Progenitor cell of endocrine pancreas (in vitro differentiated cells): ENCODE measurements at places on chromosomes 12 and 14.

DNA sequence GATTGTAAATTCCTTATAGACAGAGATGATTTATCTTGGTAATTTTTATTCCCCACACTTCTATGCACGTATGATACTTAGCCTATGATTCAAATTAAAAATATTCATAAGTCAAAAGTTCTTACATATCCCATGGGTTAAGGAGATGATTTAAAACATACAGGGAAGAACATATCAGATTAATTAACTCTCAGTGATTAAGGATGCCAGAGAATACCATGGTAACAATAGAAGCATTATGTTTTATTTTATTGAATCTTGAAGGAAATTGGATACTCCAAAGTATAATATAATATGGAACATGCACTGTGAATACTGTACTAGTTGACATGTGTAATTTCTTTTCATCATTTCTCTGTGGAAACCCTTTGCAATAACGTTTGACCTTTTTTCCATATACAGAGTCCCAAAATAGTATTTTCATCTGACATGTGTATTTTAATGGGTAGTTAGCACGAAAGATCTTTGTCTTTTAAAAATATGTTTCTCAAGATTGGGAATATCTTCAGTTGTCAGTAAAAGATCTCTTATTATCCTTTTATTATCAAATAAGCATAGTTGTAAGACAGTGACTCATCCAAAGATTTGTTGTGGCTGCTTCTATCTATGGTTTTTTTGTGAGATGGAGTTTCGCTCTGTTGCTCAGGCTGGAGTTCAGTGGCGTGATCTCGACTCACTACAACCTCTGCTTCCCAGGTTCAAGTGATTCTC is 166.7 kb downstream of the RAD51B start:
- H3K27ac ChIP-seq = no peak overlapping the region
- H3K36me3 ChIP-seq = no peaks in the 10 kb centered on the region
- DNase-seq = no peak
- no peak overlapping the region for H3K4me3 ChIP-seq
- no peaks in the 10 kb centered on the region for H3K27me3 ChIP-seq

- H3K27me3 ChIP-seq = no peaks in the 10 kb centered on the region
- no peaks in the 10 kb centered on the region for H3K4me1 ChIP-seq
- no peaks in the 10 kb centered on the region for H3K36me3 ChIP-seq
Measured at GRCh38 chr12:109815757-109816617, 17.2 kb downstream of the TRPV4 start.

DNA sequence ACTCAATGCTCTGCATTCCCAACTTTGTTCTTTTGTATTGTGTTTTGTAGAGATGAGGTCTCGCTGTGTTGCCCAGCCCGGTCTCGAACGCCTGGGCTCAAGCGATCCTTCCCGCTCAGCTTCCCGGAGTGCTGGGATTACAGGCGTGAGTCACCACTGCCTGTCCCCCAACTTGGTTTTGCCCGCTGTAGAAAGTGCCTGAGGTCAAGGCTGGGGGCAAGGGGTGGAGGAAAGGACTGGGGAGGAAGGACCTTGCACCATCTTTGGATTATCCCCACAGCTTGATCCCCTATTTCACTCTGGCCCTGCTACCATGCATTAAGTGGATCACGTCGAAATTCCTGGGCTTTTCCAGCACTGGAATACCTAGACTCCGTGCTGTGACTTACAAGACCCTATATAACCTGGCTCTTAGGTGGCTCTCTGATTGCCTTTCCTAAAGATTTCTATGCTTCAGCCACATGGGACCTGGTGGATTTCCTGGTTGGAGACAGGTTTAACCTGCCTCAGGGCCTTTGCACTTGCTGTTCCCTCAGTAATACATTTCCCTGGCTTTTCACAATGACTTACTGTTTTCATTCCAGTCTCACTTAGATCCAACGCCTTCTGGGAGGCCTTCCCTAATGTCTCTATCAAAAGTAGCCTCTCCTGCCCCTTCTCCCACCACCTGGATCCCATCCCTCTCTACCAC is 608 bp upstream of the PIANP start:
- H3K4me1 ChIP-seq = peaks cover 9% of the 10 kb centered on the region
- H3K36me3 ChIP-seq = no peaks in the 10 kb centered on the region
- peak overlapping the region; percentile 71 for H3K4me3 ChIP-seq
- H3K27me3 ChIP-seq = peaks cover 82% of the 10 kb centered on the region

DNA sequence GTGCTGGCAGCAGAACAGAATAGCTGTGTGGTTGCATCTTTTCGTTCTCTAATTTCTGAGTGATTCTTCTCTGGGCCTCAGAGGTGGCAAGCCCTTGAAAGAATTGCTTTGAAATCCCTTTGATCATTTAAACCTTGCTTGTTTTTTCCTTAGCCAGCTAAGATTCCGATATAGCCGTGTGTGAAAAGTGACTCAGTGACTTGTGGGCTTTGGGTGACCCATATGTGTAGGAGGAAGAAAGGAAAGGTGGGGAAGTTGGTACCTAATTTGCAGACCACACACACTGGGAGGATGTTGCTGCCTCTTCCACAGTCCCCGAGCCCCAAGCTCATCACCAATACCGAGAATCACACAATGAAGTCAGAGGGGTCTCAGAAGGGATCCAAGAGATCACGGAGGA is 18.8 kb downstream of the SLC24A4 start:
- no peak overlapping the region for H3K27ac ChIP-seq
- no peak for DNase-seq
- H3K4me1 ChIP-seq = no peaks in the 10 kb centered on the region
- H3K36me3 ChIP-seq = no peaks in the 10 kb centered on the region
- no peak overlapping the region for H3K4me3 ChIP-seq

DNA sequence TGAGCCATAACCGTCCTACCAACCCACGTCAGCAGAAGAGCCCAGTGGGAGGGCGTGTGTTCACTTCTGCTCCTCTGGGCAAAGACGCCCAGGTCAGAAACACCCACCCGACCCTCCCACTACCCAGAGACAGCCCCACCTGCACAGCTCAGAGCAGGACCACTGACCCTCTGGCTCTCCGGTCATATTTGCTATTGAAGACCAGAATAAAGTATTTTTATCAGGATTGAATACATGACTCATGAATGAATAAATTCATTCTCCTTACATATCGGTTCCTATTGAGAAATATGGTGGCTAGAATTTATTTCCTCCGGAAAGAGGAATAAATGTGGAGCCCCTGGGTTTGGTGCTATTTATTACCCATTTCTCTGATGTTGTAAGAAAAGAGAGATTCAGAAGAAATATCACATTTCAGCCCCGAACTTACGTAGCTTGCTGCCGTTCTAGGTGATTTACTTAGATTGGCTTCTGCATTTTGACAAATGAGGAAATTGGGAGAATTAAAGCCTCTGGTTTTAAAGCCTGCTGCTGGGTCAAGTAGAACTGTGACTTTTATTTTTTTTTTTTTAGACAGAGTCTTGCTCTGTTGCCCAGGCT is 36.4 kb upstream of the P2RX7 start:
- H3K36me3 ChIP-seq = peaks cover 4% of the 10 kb centered on the region
- no peak for DNase-seq
- no peak overlapping the region for H3K27ac ChIP-seq
- peaks cover 9% of the 10 kb centered on the region for H3K4me1 ChIP-seq
- H3K27me3 ChIP-seq = peaks cover 51% of the 10 kb centered on the region

- H3K27me3 ChIP-seq = peaks cover 39% of the 10 kb centered on the region
- H3K36me3 ChIP-seq = no peaks in the 10 kb centered on the region
- no peak for DNase-seq
- no peaks in the 10 kb centered on the region for H3K4me1 ChIP-seq
Measured at GRCh38 chr14:72574715-72575114, 319.2 kb downstream of the DPF3 start.

DNA sequence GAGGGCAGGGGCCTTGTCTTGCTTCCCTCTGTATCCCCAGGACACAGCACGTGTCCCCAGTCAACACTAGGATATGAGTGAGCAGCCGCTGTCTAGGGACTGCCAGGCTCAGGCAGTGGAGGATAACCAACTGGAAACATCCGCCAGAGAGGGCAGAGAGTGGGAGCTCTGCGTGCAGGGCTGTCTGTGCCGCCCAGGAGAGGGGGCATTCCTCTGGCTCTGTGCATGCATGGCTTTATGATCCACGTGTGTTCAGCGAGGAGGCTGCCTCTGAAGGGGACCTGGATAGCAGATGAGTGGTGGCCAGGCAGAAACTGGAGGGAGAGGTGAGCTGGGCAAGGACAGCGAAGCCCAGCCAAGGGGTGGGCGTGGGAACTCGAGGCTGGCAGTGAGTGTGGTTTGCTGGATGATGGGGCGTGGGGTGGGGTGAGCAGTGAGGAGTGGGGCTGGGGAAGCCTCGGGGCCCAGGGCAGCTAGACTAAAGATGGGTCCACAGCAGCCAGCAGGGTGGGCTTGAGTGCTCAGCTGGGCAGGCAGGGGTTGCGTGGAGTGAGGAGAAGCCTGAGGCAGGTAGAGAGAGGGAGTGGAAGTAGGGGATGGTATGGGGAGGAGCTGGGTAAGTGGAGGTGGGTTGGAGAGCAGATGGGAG is 72.9 kb downstream of the PRIMA1 start:
- H3K36me3 ChIP-seq = no peaks in the 10 kb centered on the region
- H3K4me1 ChIP-seq = peaks cover 3% of the 10 kb centered on the region
- DNase-seq = no peak
- no peak overlapping the region for H3K27ac ChIP-seq
- H3K27me3 ChIP-seq = peaks cover 11% of the 10 kb centered on the region
- no peak overlapping the region for H3K4me3 ChIP-seq

DNA sequence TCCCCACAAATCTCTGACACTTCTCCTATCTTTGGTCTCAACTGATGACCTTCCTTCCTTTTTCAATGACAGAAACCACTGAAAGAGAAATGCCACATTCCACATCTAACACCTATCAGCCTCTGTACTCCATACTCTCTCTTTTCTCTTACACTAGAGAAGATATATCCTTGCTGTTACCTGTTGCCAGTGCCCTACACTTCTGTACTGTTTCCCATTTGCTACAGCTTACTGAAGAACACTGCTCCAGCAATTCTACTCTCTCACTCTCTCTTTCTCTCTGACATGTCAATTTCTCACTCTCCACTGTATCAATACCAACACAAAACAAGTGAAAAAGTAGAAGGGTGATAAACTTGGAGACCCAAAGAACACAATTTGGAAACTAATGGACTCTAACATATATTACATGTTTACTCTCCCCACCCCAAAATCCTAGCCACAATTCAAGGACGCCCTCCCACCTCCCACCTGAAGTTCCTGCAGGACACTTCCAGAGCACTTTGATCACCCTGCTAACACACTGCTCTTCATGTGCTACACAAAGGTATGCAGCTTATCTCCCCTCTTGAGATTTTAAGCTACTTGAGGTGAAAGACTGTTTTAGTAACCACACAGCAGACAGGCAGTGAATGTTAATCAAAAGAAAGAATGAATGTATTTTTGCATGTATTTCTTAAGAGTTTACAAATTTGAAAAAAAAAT is 95.0 kb downstream of the MED13L start:
- DNase-seq = no peak
- no peaks in the 10 kb centered on the region for H3K36me3 ChIP-seq
- H3K27ac ChIP-seq = peak overlapping the region; percentile 77

DNA sequence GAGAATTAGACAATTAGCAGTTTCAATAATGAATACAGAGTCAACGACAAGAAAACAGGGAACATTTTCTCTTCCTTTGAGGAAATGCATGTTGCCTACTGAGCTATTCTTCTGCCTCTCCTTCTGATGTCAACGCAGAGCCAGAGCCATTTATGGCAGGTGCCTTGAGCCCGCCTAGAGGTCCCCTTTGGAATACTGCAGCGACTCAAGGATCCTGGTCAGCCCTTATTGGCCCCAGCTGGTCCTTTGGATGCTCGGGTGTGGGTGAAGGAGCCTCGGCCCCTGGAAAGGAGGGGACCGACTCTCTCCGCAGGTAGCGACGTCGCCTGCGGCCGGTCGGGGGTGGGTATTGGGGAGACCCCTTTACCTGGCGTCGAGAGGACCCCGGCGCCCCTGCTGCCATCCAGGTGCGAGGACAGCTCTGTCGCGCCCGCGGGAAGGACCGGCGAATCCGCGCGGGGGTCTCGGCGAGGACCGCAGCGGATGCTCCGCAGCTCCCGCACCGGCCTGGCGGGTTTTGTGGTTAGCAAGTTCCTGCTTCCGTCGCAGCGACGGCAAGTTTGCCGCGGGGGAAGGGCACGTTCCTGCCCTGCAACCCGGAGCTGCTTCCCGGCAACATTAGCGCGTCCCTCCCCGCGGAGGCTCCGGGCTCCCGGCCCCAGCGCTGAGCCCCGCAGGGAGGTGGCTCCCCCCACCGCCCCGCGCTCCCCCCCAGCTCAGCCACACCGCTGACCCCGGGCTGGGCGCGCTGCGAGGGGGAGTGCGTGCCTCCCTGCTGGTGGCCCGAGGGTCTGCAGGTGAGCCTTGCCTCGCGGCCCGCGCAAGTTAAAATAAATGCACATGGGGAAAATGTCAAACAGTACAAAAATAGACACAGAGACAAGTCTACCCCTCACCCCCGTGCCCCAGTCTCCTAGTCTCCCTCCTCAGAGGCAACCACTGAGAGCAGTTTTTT is at the start of gene MANSC1:
Gene MANSC1 (minus strand): TSS at position 532 of the 955 bp plus-strand sequence. CDS start 6,928 bp downstream, outside the sequence.
- peak; percentile 77 for DNase-seq
- peaks cover 12% of the 10 kb centered on the region for H3K36me3 ChIP-seq
- peak within 1 kb of the TSS; percentile 77 for H3K27ac ChIP-seq
- H3K27me3 ChIP-seq = peaks cover 3% of the 10 kb centered on the region
- peaks cover 24% of the 10 kb centered on the region for H3K4me1 ChIP-seq

- peaks cover 12% of the 10 kb centered on the region for H3K4me1 ChIP-seq
- DNase-seq = no peak
- no peaks in the 10 kb centered on the region for H3K36me3 ChIP-seq
- H3K27ac ChIP-seq = no peak overlapping the region
- peak overlapping the region; percentile 24 for H3K4me3 ChIP-seq
Measured at GRCh38 chr12:54038284-54038870, 5.5 kb downstream of the HOXC5 start.

- no peaks in the 10 kb centered on the region for H3K27me3 ChIP-seq
- H3K4me3 ChIP-seq = no peak overlapping the region
- no peaks in the 10 kb centered on the region for H3K4me1 ChIP-seq
Measured at GRCh38 chr12:61869796-61870195, 390.4 kb upstream of the USP15 start.

DNA sequence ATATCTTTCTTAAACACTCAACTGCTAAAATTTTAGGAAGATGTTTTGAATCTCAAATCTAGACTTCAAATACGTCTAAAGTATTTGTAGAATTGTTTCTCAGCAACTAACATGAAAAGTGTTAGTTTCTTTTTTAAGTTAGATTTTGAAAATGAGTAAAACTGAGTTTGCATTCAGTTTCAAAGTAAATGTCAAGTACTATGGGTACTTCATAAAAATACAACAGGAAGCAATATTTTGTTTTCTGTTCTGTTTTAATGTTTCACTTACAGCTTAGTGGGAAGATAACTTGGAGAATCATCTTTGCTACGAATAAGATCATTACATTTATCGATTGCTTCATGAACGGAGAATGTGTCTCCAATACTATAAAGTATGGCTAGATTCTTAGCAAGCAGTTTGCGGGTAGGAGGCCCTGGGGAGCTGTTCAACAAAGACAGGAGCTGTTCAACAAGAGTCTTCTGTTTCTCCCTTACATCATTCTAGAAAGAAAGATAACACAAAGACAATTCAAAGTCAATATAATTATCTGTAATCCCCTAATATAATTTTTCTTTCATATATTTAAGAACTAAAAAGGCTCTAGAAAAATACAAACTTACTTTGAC is 20.2 kb downstream of the HEATR5A start:
- H3K4me3 ChIP-seq = no peak overlapping the region
- peaks cover 2% of the 10 kb centered on the region for H3K4me1 ChIP-seq
- H3K27me3 ChIP-seq = no peaks in the 10 kb centered on the region
